ENCODE measurements at places on chromosomes 3 and 15.

GRCh38 chr3:28646435-28646834 lies 297.8 kb upstream of the AZI2 start:
- DNase-seq: no peak

- DNase-seq: no peak
Observed at GRCh38 chr15:58530056-58530590, 98.3 kb downstream of the LIPC start.

DNA sequence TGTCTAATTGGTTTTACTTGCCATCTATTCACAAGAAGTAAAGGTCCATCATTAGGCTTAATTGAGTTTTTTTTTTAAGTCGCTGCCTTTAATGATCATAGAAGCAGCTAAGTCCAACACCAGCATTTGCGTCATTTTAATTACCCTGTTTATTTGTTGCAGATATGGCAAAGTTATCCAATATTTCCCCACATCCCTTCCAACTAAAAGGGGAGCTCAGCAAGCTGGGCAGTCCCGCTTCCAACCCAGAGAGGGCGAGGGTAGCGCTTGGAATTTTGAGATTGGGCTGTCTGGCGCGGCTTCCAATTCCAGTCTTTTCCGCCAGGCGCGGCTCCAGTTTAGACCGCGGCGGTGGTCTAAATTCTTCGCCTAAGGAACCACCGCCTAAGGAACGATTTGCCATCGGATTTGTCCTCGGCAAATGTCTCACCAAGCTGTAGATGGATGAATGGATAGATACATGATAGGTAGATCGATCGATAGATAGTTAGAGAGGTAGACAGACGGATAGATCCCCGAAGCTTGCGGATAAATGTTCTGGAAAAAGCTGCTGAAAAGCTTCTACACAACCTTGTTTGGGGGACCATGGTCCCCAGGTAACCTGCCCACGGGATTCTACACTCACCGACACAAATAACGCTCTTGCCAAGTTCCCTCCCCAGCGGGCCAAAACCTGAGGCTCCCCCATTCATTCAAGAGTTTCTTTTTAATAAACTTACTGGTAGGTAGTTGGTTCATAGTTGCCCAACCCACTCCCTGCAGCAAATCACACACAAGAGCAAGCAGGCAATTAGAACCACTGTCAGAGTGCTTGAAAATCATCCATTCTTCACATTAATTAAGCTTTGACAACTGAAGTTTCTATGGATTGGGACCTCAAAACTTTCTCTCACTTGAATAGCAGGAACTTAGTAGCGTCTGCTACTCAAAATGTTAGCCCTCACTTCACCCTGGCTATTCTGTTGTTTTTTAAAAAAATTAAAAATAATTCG lies 49.1 kb downstream of the ZIC4 start:
- no peak for DNase-seq

DNA sequence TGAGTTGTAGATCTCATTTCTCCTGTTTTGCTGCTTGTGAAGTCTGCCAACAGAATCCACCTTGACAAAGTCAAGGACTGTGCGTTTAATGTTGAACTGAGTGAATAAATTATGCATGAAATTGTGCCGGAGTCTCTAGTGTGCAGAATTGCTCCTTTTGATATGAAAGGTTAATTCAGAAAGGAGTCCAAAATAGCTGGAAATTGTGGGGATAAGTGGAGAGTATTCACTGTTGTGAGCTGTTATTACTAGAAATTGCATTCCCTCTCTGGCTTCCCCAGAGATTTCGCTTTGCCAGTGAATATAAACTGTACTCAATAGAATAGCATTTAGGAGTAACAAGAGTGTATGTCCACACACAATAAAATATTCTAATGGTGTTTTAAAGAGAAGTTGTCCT lies 43.1 kb downstream of the SAMMSON start:
- no peak for DNase-seq

GRCh38 chr3:160856450-160856849 lies 100.4 kb downstream of the PPM1L start:
- no peak for DNase-seq

DNA sequence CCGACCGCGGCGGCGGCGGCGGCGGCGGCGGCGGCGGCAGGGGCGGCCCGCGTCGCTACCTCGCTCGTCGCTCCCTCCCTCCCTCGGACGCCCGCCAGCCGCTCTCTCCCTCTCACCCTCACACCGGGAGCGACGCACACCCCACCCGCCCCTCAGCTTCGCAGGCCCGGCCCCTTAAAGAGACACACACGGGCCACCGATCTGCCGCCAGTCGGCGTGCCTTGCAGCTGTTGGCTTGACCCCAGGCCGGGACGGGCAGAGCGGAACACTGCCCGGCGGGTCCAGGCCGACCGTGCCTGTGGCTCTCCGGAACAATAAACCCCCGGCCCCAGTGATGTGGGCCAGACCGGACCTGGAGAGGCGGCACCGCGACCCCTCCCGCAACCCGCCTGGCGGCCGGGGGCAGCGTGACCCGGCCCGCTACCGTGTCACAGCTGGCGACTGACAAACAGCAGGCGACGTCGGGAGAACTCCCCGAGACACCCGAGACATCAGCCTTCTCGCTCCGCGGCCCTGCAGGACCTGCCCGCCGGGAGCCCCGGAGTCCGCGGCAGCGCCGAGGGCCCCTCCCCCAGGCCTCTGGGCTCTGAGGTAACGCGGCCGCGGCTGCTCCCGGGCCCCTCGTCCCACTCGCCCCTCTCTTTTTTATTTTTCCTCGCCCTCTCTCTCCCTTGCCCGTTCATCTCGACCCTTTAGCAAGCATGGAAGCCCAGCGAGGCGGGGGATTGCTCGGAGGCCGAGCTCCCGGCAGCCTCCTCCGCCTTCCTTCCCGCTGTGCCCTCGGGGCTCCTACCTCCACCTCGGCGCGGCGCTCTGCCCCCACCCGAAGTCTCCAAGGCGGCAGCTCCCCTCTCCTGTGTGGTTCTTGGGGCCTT lies at the start of gene SETD2:
TSS of gene SETD2 (minus strand) at position 107 of the 875 bp plus-strand sequence. CDS start 189 bp downstream, outside the sequence.
- peak; percentile 71 for DNase-seq

- no peak for DNase-seq
Observed at GRCh38 chr15:62618432-62618831, 424.1 kb upstream of the TPM1 start.

DNA sequence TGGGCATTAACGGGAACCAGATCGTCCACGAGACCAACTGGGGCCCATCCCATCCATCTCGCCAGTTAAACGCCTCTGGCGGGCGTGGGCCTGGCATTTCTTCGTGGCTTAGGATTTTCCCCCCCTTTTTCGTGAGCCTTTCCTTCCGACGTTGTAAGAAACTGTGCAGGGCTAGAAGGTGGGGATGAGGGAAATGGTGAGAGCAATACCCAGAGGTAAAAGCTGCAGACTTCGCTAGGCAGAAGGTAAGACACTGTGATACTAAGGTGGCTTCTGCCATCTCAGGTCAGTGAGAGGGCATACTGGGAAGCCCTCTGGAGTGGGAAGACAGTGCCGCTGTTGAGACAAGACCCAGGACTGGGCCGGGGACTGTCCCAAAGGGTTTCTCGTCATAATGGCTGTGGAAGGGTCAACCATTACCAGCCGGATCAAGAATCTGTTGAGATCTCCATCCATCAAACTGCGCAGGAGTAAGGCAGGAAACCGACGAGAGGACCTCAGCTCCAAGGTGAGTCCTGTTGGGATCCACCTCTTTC lies 666 bp downstream of the MAPKBP1 start:
- DNase-seq: no peak

DNA sequence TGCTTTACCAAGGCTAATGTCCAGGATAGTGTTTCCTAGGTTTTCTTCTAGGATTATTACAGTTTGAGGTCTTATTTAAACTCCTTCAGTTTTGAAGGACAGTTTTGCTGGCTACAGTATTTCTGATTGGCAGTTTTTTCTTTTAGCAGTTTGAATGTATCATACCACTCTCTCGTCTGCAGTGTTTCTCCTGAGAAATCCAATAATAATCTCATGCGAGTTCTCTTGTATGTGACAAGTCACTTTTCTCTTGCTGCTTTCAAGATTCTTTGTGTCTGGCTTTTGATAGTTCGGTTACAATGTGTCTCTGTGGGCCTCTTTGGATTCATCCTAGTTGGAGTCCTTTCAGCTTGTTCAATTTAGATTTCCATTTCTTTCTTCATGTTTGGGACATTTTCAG lies 53.0 kb upstream of the EHHADH start:
- DNase-seq: no peak

All from GM12864 (cell line).